ENCODE measurements at places on chromosomes 16 and 17.

DNA sequence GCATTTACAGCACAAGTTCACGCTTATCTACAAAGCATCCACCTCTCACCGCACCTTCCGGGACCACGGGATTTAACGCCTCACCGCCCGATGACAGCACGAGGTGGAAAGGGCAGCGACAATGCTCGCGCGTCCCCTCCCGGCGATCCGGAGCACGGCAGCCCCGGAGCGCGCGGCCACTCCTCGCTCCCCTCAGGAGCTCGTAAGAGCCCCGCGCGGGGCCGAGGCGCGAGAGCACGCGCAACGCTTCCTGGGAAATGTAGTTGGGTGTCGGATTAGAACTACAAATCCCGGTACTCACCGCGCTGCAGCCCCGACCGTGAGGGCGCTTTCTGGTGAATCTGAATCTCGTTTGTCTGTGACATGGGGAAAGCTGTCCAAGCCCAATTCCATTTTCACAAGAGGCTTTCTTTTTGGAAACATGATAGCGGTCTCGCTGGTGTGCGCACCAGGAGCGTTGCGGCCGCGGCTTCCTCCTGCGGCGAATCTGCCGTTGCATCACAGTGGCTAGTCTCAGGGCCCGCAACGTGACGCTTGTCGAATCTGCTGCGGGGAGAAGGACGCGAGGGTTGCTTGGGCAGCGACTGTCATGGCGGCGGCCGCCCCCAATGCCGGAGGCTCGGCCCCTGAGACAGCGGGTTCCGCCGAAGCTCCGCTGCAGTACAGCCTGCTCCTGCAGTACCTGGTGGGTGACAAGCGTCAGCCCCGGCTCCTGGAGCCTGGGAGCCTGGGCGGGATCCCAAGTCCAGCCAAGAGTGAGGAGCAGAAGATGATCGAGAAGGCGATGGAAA lies at the start of gene TIMM22:
TIMM22 (plus strand) TSS at position 576 of the 791 bp plus-strand sequence; CDS start at position 590, 14 bp downstream.
- peak; percentile 97 for DNase-seq

GRCh38 chr16:73599351-73599750 lies 551.4 kb upstream of the ZFHX3 start:
- no peak for DNase-seq

GRCh38 chr17:42953669-42954068 lies 10.6 kb downstream of the AARSD1 start:
- no peak for DNase-seq

DNA sequence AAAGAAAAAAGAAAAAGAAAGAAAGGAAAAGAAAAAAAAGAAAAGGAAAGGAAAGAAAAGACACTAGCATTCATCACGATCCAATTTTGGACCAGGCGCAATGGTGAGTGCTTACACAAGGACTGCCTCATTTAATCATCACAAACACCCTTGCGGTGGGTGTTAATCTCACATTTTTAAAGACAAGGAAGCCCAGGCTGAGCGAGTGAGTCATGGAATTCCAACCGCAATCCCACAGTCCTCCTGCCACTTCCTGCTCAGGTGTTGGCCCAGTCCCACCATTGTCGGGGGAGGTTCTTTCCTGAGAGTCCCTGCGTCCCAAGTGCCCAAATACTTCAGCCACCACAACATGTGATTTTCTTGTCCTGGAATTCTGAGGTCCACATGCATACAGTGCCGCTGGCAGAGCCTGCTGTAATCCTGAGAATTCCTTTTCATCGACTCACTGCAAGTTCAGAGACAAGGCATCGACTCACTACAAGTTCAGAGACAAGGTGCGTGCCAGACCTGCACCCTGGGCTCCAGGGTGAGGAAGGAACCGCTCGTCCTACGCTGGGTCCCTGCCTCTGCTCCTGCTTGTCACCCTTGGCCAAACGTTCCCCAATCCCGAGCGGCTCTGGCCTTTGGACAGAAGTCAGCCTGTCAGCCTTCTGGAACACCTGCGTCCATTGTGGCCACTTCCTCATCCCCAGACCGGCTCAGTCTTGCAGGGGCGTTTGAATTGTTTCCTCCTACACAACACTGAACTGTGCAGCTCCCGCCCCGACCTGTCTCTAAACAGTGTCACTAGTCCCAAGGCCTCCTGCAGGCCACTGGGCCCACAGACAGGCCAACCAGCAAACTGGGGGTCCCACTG lies 5.8 kb downstream of the ZG16B start:
- DNase-seq: no peak

DNA sequence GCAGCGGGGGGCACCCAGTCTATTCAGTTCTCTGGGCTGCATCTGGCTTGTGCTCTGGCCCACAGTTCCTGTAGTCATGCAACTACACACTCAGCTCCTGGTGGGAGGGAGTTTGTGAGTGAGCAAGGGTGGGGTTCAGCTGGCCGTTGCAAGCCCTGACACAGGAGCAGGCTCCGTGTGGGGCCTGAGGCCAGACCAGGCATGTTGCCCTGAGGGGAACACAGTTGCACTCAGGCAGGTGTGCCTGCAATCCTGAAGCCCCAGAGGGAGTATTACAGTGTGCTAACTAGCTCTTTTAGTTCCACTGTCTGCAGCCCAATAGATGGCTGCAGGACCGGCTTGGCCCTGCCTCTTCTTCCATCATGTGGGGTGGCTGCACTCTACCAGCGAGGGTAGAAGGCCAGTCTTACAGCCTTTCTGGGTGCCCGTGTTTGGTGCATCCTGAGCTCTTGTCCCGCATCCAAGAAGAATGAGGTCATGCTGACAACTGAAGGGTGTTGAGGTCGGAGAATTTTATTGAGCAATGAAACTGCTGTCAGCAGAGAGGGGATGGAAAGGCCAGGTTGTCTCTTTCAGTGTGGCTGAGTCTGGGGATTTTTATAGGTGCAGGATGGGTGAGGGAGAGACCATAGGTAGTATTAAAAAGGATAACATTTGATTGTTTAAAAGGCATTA lies 49.9 kb upstream of the ELAC2 start:
- no peak for DNase-seq

DNA sequence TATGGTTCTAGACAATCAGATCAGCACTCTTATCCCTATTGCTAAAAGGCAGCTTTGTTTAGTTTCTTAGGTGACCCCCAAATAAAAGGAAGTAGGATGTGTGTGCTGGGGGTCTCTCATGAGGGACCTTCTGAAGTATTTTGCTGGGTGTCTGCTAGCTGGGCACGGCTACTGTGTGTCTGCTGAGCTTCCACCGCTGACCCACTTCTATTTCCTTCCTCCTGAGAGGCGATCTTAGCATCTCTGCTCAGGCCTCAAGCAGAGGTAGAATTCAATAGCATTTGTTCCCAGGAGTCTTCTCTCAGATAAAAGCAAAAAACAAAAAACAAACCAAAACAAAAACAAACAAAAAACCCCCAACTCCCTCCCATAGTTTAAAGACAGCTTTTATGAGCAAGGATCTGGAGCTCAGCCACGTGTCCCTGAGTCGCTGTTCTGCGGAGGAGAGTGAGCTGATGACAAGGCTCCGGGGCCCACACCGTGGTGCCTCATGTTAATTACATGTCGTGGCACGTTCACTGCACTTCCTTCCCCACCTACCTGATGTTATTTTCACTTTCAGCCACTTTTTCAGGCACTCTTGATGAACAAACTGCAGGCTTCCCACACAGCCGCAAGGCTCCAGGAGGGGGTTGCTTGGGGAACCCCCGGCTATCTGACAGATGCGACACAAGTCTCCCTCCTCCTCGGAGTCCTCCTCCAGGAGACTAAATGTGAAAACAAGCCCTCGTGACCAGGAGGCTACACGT lies 83.5 kb downstream of the MARCHF10 start:
- no peak for DNase-seq

GRCh38 chr17:63517825-63518534 lies 5.2 kb upstream of the KCNH6 start:
- DNase-seq: no peak

DNA sequence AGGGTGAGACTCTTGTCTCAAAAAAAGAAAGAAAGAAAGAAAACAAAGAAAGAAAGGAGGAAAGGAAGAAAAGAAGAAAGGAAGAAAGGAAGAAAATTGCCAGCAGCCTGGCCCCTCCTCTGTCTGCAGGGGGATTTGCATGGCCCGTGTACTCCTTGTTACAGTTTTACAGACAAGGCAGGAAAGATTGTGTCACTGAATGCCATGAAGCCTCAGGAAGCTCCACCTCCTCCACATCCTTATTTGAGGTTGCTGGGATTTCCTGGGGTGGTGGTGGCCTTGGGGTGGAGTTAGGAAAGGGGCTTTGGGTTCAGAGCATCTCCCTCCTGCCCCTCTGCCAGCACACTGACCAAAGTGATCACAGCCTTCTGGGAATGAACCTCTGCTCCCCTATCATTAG lies 23.6 kb downstream of the CFAP20 start:
- no peak for DNase-seq

DNA sequence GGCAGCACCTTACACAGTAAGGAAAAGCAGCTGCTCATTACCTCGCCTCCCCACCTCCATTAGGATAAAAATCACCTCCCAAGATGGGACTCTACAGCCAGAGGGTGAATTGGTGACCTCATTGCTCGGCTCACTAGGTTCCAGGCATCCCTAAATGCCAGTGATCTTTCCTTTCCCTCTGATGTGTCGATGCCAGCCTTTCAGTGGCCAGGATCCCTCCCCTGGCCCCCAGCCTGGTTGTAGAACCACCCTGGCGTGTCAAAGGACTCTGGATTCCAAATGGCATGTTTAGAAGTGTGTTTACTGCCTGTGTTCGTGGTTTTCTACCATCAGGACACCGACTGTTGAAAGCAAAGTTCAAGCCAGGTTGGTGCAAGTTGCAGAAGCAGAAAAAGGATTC lies 72.1 kb upstream of the LYRM9 start:
- no peak for DNase-seq

GRCh38 chr17:73958453-73958852 lies 245.0 kb upstream of the RPL38 start:
- no peak for DNase-seq

DNA sequence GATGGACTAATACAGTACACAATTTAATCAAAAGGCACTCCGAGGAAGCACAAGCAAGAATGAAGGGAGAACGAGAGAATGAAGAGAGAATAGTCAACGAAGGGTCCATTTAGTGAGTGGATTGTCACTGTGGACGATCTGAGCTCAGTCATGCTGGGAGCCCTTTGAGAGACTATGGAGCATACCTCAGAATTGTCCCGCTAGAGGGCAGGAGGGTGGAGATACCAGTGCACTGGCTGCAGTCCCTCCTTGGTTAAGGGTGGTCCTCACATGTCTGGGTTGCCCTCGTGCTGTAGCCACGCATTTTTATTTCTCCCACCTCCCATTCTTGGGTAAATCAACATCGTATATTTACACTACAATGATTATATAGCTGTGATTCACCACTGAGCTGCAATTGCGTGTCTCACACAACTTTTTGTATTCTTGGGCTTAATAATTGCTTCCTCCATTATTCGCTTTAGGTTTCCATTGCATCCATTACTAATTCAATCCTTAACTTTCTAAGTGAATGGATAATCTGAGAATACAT lies 33.2 kb upstream of the FAM20A start:
- DNase-seq: no peak

DNA sequence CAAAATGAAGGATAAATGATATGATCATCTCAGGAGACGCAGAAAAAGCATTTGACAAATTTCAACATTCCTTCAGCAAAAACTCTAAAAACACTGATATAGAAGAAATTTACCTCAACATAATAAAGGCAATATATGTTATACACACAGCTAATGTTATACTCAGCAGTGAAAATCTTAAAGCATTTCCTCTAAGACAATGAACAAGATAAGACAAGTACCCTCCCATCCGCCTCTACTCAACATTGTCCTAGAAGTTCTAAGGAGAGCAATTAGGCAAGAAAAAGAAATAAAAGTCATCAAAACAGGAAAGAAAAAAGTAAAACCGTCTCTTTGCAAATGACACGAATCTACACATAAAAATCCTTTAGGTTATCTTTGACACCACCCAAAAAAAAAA lies 1432.8 kb downstream of the CDH11 start:
- DNase-seq: no peak

GRCh38 chr17:12765548-12765947 lies 23.8 kb upstream of the ARHGAP44 start:
- DNase-seq: no peak

GRCh38 chr17:1486802-1487695 lies 5.4 kb downstream of the MYO1C start:
- DNase-seq: peak; percentile 43

- no peak for DNase-seq
These were observed 9.7 kb upstream of the RSKR start for GRCh38 chr17:28623696-28624095.

- no peak for DNase-seq
These were observed 13.5 kb upstream of the EFCAB13 start for GRCh38 chr17:47310186-47310733.

- no peak for DNase-seq
These were observed 12.1 kb upstream of the USP10 start for GRCh38 chr16:84687715-84688114.

- DNase-seq: no peak
These were observed 1.9 kb downstream of the SBK1 start for GRCh38 chr16:28294201-28294600.

DNA sequence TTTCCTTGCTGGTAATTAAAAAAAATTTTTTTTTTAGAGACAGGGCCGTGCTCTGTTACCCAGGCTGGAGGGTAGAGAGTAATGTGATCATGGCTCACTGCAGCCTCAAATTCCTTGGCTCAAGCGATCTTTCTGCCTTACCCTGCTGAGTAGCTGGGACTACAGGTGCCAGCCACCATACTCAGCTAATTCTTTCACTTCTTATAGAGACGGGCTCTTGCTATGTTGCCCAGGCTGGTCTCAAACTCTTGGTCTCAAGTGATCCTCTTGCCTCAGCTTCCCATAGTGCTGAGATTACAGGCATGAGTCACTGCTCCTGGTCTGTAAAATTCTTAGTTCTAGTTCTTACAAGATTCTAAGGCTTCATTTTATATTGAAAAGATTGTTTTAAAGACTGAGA lies 11.1 kb downstream of the SMIM36 start:
- no peak for DNase-seq

DNA sequence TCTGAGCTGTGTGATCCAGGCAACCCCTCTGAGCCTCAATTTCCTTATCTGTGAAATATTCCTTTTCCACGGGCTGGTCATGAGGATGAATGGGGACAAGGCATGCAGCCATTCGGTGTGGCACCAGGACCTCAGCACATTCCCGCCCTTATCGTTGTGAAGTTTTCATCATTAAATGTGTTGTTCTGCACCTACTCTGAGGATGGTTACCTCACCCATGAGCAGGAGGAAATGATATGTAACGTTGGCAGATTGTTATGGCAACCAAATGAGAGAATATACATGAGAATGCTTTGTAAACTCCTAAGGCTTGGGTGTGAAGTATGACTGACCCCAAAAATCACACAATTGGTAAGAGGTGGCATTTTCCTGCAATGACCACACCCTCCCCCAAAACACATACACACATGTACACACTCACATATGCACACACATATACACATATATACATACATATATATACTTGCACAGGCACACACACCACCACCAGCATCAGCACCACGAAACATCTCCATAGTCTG lies 39.5 kb downstream of the SMARCE1 start:
- DNase-seq: no peak

DNA sequence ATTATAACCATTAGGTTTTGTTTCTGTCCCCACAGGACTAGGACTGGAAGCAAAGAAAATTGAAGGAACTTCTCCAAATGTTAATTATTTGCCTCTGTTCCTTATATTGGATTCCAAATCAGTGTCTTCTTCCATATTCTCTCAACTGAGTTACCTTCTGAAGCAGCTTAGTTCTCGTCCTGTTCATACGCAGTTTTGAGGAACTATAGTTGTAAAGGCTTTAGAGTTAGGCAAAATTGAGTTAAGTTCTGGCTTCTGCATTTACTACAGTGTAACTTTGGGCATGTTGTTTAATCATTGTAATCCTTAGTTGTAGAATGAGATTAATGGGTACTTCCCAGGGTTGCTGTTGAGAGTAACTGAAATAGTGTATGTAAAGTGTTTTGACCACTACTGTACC lies 11.2 kb downstream of the CBFB start:
- no peak for DNase-seq
